ENCODE measurements at places on chromosomes 2 and 18.

DNA sequence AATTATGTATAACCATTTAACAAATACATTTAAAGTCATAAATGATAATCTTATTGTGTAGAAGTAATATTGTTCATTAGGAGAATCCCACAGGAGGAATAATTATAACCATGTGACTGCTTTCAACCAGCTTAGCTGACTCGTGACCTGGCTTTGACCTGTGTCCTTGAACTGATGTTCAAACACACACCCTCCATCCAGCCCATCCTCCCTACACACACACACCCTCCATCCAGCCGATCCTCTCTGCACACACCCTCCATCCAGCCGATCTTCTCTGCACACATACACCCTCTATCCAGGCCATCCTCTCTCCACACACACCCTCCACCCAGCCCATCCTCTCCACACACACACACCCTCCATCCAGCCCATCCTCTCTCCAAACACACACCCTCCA is 83.5 kb downstream of the EIPR1 start:
- no peak for DNase-seq

GRCh38 chr2:240556553-240557100 is 1.2 kb downstream of the ANKMY1 start:
- peak; percentile 82 for DNase-seq

- DNase-seq: no peak
Observed at GRCh38 chr2:177143444-177143843, 69.2 kb upstream of the HNRNPA3 start.

DNA sequence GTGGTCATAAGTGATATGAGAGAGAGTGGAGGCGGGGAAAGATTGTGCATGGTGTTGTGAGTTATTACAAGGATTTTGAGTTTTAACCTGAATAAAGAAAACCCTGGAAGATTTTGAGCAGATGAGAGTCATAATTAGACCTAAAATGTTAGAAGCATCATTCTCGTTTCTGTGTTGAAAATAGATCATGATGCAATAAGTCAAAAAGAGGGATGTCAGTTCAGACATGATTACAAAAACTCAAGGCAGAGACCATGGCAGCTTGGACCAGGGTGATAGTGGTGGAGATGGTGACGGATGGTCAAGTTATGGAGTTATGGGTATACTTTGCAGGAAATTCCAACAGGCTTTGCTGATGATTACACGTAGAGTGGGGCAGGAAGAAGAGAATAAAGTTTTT is 267.2 kb downstream of the CDH20 start:
- no peak for DNase-seq

- DNase-seq: no peak
Observed at GRCh38 chr18:8807488-8807805, 102.1 kb downstream of the MTCL1 start.

GRCh38 chr2:74033375-74033774 is 48.7 kb downstream of the TET3 start:
- DNase-seq: no peak

- DNase-seq: no peak
Observed at GRCh38 chr2:84175970-84176369, 283.1 kb downstream of the SUCLG1 start.

GRCh38 chr2:98539056-98539735 is 69.1 kb downstream of the COA5 start:
- no peak for DNase-seq

GRCh38 chr2:237691029-237691907 is 63.9 kb downstream of the LRRFIP1 start:
- DNase-seq: peak; percentile 27

- no peak for DNase-seq
Observed at GRCh38 chr18:37560003-37560402, 5.6 kb downstream of the CELF4 start.

- no peak for DNase-seq
Observed at GRCh38 chr2:96256611-96257113, 9.1 kb downstream of the TMEM127 start.

DNA sequence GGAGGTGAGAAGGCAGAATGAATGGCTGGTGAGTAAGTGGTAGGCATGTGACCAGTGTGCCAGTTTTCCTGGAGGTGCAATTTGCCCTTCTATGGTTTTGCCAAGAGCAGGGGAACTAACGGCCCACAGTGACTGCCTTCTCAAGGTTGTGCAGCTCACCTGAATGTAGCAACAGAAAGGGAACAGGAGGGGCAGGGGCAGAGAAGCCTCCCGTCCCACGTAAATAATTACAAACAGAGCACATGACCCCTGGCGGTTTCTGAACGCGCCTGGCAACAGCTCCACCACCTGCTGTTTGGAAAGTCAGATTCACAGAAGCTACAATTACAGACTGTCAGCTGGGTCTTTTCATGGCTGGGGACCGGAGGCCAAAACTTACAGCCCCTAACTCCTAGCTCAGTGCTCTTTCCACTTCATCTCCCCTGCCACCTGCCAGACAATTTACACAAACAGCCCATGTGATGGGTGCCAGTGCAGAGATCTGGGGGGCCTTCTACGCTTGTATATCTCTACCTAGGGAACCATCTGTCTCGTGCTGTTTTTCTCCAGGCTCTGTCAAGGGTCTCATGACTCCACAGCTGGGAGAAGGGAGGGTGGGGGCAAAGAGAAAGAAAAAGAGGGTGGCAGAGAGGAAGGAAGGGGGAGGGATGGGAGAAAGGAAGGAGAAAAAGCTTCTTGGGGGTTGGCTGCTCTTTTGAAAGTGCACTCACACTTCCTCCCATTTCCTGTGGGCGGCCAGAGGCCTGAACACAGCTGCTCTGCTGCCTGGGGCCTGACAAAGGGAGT is 69.6 kb downstream of the POLR1A start:
- DNase-seq: peak; percentile 76

DNA sequence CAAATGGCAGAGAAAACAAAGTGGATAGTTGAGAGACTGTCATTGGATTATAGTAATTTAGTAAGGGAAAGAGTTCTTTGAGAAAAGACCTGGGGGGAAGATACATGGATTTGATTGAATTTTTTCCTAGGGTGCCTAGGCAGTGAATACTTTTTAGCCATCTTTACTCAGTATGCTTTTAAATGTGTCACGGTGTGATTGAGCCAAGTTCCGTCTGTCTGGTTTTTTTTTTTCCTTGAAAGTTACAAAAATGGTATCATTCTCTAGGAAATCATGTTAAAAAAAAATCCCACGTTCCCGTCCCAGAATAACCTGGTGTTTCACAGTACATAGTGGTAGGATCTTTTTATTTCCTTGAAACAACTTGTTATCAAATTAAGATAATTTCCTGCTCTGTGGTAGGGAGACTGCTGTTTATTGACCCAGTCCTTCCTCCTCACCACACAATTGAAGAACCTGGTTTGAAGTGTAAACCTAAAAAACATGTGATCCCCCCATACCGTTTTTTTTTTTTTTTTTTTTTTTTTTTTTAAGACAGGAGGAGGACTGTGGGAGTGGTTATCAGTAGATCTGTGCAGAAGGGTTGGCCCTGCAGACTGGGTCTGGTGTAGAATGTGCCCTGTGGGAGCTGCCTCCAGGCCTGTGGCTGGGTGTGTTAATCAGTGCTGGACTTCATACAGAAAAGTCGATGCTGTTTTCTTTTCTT is 55.1 kb downstream of the DGKD start:
- DNase-seq: peak; percentile 59

DNA sequence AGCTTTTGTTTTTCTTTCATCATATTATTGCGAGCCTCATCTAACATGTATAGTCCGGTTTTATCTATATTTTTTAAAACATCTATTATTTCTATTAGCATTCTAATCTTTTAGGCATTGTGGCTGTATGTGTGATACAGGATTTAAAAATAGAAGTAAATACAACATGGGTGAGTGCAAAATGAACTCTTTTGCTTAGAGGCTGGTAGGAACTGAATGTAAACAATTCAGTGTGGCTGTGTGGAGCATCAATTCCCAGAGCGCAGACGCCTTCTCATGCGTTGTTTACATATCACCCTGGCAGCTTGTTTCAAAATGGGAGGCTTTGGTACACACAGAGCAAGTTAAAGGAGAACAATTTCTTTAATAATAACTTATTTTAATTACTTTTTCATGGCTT is 836 bp downstream of the DTNA start:
- DNase-seq: no peak

GRCh38 chr2:238720232-238720672 is 127.6 kb upstream of the TWIST2 start:
- DNase-seq: peak; percentile 14

DNA sequence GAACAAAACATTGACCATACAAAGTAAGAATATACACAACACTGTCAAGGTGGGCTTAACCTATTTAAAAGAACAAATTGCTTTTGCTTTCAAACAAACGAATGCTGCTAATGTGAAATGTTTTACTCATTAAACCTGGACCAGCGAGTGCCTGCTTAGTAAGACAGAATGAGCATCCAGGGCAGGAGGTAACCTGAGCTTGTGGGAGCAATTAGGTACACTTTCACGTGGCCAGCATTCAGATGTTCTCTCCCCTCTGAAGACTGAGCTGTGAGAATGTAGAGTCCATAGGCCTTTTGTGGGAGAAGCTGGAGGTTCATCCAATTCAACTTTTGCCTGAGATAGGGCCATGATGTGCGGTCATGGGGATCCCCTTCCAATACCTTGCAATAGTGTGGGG is 266.5 kb downstream of the TSN start:
- DNase-seq: no peak

- no peak for DNase-seq
Observed at GRCh38 chr18:79502782-79503181, 107.1 kb downstream of the NFATC1 start.

DNA sequence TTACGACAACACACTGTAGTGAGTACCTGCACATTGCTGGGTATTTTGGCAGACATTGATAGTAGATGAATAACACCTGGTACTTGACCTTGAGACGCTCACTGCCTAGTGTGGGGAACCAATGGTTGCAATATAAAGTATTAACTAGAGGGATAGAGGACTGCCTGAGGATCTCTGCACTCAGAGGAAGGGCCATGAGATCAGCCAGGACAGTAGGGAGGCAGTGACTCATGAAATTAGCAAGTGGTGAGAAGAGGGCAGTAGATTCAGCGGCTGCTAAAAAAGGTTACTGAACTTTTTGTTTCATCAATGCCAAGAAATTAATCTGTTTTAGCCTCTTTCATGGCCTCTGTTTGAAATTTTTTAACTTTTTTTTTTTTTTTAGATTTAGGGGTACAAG is 250.8 kb upstream of the TCF4 start:
- DNase-seq: no peak

DNA sequence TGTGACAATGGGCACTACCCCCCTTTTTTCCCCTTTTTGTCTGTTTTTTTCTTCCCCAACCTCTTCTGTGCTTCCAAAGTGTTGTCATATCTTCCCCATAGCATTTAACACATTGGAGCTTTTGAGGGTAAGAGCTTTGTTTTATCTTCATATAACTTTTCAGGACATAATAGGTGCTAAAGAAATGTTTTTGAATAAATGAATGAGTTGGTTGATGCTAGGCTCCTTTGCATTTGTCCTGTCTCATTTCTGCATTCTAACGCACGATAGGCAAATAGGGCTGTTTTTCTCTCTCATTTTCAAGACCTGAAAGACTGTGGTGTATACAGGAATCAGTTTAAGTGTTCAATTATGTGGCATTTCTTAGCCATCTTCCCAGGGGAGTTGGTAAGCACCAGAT is 832 bp upstream of the COPS7B start:
- DNase-seq: no peak

- peak; percentile 61 for DNase-seq
Observed at GRCh38 chr2:181170256-181170655, 189.9 kb downstream of the UBE2E3 start.

- no peak for DNase-seq
Observed at GRCh38 chr2:181183878-181184542, 203.6 kb downstream of the UBE2E3 start.

DNA sequence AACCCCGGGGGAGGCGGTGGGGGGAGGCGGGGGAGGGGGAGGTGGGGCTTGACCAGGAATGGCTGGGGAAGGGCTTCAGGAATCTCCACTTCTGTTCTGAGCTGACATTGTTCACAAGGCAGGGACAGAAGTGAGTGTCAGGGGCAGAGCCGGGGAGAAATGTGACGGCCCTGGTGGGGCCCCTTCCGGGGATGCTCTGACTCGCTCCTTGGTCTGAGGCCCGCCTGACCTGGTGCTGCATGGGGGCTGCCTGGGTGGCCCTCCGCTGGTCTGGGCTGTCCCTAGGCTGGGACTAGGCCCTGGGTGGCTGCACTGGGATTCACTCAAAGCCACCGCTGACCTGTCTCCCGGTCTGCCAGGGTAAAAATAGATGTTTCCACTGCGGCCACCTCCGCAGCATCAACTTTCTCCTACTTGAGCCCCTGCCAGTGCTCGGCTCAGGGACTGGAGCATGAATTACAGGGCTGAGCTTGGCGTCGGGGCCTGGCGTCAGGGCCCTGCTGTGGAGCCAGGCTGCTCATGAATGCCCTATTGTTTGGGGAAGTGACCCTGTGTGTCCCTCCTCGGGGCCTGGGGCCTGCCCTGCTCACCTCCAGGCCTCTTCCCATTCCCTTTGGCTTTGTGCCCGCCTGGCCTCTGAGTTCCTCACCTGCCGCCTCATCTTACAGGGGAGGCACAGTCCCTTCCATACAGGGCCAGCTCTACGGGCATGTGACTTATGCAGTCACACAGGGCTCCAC is 247.5 kb downstream of the DYSF start:
- DNase-seq: no peak

GRCh38 chr2:204495381-204495780 is 49.9 kb upstream of the PARD3B start:
- DNase-seq: no peak

DNA sequence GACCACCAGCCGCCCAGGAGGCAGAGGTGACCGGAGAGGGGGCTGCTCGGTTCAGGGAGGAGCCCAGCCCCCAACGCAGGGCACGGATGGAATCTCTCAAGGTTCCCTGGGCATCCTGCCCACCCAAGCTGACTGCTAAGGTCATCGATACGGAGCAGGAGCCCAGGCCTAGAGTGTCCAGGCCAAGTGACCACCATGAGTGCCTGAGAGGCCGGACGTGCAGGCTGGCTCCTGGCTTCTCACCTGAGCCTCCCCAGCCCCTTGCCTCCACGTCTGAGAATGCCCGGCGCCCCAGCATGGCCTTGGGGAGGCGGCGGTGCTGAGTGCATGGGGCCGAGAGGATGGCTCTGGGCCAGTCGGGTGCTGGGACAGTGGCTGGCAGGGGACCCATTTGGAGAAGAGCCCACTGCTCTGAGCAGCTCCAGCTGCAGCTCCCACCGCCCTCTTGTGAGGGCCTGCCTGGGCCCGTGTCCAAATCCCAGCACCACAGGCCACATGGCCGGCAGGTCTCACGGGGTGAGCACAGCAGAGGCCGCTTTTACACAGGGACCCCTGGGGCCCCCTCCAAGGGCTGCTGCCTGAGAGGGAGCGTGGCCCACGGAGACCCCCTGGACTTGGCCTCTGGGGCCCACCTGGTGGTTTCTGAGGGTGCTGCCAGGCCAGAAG is 102.8 kb upstream of the CTDP1 start:
- DNase-seq: no peak

DNA sequence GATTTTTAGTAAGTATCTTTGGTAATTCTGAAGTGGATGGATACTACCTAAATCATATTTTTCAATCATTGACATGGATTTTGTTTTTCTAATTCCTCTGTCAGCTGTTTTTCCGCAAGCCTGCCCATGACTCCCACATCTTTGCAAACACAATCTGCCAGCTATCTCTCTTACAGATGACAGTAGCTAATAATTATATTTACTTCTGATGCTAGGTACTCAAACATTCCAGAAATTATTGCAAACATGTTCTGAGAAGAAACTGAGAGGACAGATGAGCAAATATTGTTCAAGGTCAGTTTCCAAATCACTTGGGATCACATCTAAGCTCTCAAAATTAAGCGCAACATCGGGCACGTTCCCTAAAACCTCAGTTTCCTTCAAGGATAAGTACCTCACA is 270.0 kb upstream of the CDH19 start:
- DNase-seq: no peak

GRCh38 chr2:201985728-201986462 is 47.8 kb upstream of the FZD7 start:
- no peak for DNase-seq

- no peak for DNase-seq
Observed at GRCh38 chr2:63649829-63650228, 61.1 kb downstream of the MDH1 start.

Measured in CD4-positive, alpha-beta T cell treated with Interleukin-4 for 4 hours (primary cell).